BJ (cell line): ENCODE measurements at places on chromosomes 2 and 18.

DNA sequence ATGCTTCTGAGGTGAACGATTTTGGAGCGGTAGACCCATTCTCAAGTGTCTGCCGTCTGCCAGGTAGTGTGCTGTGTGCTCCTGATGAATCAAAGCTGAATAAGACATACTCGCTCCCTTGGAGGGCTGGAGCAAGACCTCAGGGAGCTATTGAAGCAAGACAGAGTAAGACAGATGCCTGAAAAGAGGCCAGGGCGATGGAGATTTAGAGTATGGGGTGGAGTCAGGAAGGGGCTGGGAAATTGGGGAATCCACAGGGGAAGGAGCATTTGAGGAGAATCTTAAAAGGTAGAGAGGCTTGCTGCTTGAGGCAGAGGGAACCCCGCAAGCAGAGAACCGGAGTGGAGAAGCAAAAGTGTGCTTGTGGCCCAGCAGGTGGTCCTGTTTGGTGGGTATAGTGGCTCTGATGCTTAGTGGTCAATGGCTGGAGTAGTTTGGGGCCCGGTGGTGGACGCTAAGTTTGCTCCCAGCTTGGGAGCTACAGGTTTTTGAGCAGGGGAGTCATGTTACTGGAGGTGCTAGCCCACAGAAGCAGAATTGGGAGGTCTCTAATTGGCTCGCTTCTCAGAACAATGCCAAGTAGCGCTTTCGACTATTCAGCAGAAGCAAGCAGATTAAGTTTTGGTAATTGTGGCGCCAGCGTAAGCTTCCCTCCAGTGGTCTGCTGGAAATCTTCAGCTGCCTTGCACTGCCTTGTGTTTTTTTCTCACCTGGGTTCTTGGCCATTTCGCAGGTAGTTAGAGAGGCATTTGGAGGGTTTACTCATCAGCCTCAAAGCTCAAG is 2.0 kb downstream of the CNNM4 start:
- DNase-seq: no peak

DNA sequence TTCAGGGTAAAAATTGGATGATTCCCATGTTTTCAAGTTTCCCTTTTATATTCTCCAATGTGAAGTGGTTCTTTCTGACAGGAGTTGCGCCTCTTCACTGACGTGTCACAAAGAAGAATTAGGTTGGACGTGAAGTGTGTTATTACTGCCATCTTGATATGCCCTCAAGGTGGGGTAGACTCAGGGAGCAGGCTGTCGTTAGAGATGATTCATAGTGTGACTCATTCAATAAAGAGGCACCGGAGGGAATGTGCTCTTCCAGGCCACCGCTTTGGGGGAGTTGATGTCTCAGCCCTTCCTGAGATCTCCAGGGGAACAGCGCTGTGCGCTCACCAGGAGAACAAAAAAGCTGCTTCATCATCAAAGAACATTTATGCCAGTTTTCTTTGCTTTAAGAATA is 3.6 kb upstream of the DGKD start:
- peak; percentile 79 for DNase-seq

GRCh38 chr2:62456721-62457539 is 49.1 kb downstream of the TMEM17 start:
- DNase-seq: no peak

- no peak for DNase-seq
These were observed 19.1 kb upstream of the TXNDC2 start for GRCh38 chr18:9866627-9867026.

DNA sequence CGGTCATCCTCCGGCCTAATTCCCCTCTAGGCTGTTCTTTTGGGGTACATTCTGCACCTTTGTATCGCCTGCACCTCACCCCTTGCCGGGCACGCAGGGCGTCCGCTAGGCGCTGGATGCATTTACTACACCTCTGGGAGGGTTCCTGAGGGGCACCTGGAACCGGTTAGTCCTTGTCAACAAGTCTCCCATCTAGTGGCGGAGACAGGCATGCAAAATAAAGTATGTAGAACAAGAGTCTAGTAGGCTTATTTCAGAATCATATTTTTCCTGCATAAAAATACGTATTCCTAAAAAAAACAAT is 705 bp upstream of the TEX261 start:
- no peak for DNase-seq

GRCh38 chr2:223526106-223526505 is 76.1 kb downstream of the SCG2 start:
- no peak for DNase-seq

DNA sequence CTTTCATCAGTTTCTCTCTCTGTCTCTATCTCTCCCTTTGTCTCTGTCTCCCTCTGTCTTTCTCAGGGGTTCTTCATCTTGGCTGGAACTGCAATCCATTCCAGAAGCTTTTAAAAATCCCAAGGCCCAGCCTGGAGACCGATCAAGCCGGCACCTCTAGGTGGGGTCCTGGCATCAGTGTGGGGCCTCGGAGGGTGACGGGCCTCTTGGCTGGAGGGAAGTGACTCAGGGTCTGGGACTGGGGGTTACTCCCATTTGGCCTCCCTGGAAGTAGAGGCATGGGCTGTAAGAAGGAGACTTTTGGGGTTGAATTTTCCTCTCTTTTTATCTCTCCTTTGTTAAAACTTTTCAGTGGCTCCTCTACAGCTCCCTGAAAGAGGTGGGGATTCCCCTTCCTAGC is 52.8 kb upstream of the OTOF start:
- no peak for DNase-seq

DNA sequence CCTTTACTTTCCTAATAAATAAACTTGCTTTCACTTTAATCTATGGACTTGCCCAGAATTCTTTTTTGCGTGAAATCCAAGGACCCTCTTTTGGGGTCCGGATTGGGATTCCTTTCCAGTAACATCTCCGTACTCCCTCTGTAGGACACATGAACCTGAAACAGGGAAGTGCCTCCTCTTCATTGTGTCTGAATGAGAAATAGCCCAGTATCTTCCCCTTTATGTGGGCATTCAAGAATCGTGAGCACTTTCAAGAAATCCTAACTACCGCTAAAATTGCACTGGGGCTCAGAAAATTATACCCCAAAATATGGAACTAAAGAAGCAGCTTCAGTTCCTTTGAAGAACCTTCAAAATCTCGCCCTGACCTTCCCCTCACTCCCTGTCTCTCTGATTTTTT is 7.8 kb upstream of the POMC start:
- DNase-seq: no peak

DNA sequence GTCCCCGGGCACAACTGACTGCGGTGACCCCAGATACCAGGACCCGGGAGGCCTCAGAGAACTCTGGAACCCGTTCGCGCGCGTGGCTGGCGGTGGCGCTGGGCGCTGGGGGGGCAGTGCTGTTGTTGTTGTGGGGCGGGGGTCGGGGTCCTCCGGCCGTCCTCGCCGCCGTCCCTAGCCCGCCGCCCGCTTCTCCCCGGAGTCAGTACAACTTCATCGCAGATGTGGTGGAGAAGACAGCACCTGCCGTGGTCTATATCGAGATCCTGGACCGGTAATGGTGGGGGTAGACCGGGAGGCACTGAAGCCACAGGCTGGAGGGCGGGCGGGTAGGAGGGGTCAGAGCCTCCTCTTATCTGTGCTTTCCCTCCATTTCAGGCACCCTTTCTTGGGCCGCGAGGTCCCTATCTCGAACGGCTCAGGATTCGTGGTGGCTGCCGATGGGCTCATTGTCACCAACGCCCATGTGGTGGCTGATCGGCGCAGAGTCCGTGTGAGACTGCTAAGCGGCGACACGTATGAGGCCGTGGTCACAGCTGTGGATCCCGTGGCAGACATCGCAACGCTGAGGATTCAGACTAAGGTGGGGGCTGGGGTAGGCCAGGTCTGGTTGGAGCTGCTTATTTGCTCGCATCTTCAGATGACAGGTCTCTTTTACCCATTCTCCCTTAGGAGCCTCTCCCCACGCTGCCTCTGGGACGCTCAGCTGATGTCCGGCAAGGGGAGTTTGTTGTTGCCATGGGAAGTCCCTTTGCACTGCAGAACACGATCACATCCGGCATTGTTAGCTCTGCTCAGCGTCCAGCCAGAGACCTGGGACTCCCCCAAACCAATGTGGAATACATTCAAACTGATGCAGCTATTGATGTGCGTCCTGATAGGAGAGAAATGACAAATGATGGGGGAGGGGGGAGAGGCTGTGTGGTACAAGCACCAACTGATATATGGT is 780 bp downstream of the HTRA2 start:
- DNase-seq: no peak
